Inflammatory macrophage treated with lipopolysaccharide for 4 hours (primary cell): ENCODE measurements at places on chromosomes 1 and 21.

- DNase-seq, result peak; percentile 22
Observed at GRCh38 chr1:200240656-200241055, 169.2 kb downstream of the ZNF281 start.

DNA sequence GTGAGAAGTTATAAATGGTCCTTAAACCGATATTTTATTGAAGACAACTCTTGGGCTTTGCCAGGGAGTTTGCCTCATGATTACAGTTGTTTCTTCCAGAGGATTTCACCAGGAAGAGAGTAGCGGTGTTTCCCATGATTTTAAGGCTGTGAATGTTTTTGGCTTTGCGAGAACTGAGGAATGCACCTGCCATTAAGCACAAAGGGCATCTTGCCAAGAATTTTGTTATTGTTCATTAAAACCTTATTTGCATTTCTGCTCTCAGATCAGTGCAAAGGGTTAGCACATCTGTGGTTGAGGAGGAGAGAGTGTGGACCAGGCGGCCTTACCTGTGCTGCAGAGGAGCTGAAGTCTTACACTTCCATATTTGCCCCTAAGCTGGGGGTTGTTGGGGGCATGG is 13.8 kb downstream of the CNIH3 start:
- no peak for DNase-seq

- DNase-seq, result no peak
Observed at GRCh38 chr1:51945591-51945990, 44.9 kb downstream of the RAB3B start.

- no peak for DNase-seq
Observed at GRCh38 chr1:205041998-205042910, 758 bp upstream of the CNTN2 start.

DNA sequence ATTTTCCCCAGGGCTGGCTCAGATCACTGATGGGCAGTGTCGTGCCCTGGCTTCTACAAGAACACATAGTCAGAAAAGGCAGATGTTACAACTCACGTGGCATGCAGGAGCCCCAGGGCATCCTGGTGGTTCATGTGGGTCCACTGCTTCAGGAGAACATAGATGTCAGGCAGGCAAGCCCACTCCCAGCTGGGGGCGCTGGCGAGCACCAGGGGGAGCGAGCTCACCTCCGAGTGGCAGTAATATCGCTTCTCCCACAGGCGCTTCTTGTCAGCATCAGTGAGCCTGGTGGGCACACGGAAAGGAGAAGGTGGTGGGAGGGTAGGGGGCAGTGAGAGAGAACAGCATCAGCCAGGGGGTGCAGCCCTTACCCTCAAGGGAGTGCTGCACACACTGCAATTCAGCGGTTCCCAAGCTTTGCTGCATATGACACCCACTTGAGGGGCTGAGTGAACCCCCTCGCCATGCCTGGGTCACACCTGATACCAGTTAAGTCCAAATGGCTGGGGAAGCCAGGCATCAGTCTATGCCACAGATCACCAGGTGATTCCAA is 34.3 kb upstream of the PPP1R15B start:
- peak; percentile 29 for DNase-seq

- no peak for DNase-seq
Observed at GRCh38 chr1:168991667-168992475, 114.6 kb upstream of the ATP1B1 start.

DNA sequence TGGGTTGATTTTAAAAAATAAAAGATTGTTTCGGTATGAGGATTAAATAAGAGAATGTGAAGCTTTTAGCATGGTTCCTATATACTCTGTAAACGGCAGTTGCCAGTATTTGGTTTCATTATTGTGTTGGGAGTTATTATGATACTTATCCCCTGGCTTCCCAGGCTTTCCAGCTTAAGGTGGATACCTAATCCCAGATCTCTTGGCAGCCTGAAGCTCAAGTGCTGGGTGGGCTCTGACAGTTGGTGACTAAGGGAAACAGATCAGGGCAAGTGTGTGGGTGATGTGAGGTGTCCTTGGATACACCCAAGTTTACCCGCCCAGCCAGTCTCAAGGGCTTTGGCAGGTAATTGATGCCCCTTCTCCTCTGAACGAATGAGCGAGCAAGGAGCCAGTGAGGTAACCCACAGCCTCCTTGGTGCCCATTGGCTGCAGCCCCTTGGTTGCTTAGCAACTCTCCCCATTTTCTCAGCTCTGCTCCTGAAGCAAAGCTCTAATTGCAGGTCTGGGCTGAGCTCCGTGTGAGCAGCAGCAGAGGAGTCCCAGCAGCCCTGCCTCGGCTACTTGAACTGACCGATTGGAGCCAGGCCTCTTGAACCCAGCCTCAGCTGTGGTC is 6.1 kb downstream of the IPO13 start:
- no peak for DNase-seq

- no peak for DNase-seq
Observed at GRCh38 chr1:206897175-206897574, at the start of gene IL24. TSS of gene IL24 (plus strand) at chr1:206897443. CDS start at chr1:206897833, 390 bp downstream.

- DNase-seq, result no peak
Observed at GRCh38 chr1:31041529-31041928, 24.0 kb downstream of the PUM1 start.

- DNase-seq, result no peak
Observed at GRCh38 chr1:44851308-44851707, 8.3 kb upstream of the PTCH2 start.

GRCh38 chr1:159927849-159928431 is 2.6 kb upstream of the TAGLN2 start:
- no peak for DNase-seq

- no peak for DNase-seq
Observed at GRCh38 chr1:228295201-228295600, 87.4 kb downstream of the OBSCN start.

GRCh38 chr1:3443807-3444206 is 10.7 kb upstream of the ARHGEF16 start:
- no peak for DNase-seq

GRCh38 chr1:7524341-7525337 is 246.5 kb upstream of the VAMP3 start:
- no peak for DNase-seq

DNA sequence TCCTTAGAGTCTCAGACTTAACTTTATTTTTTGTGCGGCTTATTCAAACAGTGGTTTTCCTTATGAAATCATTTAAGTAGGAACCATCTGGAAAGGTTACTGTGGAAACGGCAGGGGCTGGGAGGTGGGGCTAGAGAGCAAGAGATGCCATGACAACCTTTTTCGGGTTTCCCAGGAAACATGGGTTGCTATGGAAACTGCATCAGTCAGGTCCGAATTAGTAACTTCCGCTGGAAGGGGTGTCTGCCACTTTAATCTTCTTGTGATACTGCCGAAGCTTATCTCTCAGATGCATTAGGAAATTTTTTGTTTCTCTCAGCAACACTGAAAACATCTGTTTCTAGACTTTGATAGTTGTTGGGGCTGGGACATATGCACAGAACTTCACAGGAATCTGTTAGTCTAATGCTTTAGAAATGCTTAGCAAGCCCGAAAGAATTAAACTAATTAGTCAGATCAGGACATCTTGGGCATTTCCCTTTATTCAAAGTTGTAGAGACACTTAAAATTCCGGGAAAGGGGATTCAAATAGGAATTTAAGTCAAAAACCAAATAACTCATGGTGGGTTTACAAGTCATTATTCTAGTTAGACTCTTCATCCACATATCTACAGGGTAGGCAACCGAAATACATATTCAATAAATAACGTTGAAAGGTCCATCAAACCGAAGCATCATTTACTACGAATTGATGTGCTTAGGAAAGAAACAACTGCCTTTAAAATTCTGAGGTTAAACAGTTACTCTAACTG is 2.6 kb downstream of the KCNA3 start:
- DNase-seq, result peak; percentile 66

GRCh38 chr1:7378346-7379130 is 392.6 kb upstream of the VAMP3 start:
- no peak for DNase-seq

- peak; percentile 63 for DNase-seq
Observed at GRCh38 chr1:172727956-172728603, 69.2 kb downstream of the FASLG start.

DNA sequence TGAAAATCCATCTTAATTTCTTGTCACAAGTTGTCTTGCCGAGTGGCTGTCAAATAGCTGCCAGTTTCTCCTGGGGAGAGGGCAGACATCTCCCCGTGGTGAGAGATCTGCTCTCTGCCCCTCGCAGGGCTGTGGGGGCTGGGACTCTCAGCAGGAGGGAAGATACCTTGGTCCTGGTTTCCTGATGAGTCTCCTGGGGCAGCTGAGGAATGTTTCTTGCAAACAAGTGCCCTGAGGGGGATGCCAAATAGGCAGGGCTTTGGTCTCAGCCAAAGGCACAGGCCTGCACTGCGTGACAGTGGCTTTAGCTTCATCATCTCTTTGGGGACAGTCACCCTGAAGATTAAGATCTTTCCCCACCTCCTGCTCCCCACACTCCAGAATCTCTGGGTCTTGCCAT is 40.9 kb downstream of the SYT6 start:
- DNase-seq, result no peak

DNA sequence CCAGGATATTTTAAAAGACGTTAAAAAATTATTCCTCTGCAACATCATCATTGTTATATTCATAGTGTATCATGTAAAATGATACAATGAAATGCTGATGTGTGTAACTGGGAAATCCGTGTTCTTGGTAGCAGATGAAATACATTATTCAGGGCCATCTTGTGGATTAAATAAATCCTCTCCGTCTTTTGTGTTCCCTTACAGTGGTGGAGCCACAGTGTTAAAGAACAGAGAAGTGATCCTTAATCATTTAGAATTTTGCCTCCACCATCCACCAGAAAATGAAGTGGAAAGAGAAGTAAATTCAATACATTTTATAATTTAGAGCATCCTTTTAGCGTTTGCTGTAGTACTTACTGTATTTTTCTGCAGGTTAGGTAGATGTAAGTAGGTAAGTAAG is 1.3 kb downstream of the DYRK3 start:
- no peak for DNase-seq

- no peak for DNase-seq
Observed at GRCh38 chr1:216248628-216249027, 174.6 kb downstream of the USH2A start.

DNA sequence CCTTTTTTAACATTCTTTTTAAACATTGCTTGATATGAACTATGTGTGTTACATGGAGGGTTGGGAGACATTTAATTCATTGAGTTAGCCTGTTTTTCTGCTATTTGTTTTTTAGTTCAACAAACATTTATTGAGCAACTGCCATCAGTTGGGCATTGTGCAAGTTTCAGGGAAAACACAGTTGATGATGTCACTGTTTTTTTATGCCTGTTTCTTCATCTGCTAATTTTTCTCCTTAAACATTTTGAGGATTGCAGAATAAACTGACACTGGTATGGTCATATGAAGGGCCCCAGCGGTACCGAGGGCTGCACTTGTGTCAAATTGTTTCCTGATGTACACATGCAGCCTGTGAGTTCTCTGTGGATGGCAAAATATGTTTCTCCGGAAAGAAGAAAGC is 253.0 kb downstream of the FGGY start:
- DNase-seq, result peak; percentile 93

- DNase-seq, result no peak
Observed at GRCh38 chr1:48831120-48831978, 54.7 kb upstream of the BEND5 start.

GRCh38 chr1:71660411-71660810 is 579.6 kb upstream of the ZRANB2 start:
- no peak for DNase-seq

- DNase-seq, result no peak
Observed at GRCh38 chr1:90713741-90714509, 3.2 kb downstream of the BARHL2 start.

DNA sequence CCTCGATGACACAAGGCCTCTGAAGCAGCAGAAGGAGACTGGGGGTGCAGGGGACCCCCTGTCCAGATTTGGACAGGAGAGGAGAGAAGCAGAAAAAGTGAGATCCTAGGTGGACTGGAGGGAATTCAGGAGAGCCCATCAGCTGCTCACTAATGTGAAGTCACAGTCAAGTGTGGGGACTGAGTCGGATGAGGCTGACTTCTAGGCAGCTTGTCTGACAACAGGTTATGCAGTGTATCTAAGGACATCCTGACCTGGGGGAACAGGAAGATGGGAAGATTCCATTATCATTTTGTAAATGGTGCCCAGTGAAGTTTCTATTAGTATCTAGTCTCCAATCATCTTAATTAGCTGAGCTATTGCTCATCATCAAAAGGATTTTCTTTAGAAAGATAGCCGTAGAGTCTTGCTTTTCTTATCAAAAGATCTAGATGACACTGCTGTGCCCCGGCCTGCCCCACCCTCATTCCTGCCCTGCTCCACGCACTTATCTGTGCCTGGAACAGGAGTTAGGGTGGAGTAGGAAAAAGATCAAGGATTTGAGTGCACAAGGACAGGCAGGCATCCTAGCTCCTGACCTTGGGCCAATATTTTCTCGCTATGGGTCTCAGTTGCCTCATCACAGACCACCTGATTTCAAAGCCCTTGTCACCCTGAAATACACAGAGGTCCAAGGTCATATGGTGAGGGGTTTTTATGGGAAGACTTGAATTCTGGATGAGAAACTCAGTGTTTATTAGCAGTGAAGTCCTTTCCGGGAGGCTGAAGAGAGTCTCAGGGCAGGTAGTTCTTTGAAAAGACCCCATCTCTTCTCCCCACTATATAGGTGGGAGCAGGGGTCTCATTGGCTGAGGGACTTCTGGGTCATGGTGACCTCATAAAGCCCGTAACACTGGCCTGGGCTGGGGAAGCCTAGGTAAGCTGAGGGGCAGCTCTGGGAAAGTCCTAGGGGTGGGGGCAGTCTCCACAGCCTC is at the start of gene MROH7:
MROH7 (plus strand) TSS at position 924 of the 974 bp plus-strand sequence. CDS start 11,141 bp downstream, outside the sequence.
- no peak for DNase-seq

- DNase-seq, result no peak
Observed at GRCh38 chr1:212612041-212612961, 3.7 kb downstream of the ATF3 start.

DNA sequence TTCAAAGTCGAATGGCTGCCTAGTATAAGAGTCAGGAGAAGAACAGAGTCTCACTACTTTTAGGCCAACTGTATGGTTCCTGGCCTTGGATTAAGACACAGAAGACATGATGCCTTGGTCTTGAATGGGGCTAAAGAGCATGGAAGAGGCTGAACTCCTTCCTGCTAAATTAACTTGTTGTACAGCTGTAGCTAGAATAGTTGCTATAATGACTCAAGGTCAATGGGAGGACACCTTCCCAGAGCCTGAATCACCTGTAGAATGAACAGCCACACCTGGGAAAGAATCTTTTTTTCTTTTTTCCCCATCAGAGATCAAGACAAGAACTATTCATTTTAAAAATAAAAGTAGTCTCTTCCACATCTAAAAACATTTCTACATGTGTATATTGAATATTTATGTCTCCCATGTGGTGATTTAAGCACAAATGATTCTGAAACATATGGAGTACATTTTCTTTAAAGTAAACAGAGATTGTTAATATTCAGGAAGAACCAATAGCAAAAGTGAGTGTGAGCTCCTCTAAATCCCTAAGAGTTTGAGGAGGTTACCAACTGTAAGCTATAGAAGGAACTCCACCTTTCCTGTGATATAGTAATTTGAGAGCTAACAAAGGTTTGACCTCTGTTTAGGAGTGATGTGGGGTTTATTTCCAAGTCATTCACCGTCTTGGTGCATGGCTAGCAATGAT is 191.3 kb downstream of the TGFB2 start:
- no peak for DNase-seq
